ENCODE measurements at places on chromosomes 11 and 22.

- no peak for DNase-seq
Observed at GRCh38 chr22:31133911-31134310, 6.4 kb downstream of the PLA2G3 start.

GRCh38 chr22:44702479-44703198 lies 635 bp downstream of the PRR5 start:
- no peak for DNase-seq

DNA sequence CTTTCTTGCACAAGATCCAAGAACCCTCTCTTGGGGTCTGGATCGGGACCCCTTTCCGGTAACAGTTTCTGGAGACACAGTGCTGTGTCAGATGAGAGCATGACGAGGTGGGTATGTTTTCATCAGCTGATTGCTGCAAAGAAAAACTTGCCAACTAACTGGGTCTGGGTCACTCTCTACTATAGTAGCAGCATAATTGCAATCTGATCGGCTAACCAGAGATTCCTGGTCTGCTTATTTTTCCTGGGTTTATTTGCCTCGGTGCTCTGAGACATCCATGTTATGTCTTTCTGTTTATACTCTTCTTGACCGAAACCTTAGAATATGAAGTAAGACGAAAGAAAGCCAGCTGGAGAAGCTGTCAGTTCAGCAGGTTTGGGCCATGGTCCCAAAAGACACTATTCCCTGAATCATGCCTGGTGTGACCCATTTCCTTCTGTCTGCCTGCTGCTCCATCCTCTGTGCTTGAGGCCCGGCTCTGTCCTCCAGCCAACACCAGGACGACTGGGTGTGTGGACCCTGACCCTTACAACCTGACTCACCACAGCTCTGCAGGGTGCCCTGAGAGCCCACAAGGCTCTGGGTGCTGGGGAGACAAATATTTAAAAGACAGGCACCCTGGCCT lies 24.1 kb upstream of the CLMP start:
- DNase-seq, result no peak

DNA sequence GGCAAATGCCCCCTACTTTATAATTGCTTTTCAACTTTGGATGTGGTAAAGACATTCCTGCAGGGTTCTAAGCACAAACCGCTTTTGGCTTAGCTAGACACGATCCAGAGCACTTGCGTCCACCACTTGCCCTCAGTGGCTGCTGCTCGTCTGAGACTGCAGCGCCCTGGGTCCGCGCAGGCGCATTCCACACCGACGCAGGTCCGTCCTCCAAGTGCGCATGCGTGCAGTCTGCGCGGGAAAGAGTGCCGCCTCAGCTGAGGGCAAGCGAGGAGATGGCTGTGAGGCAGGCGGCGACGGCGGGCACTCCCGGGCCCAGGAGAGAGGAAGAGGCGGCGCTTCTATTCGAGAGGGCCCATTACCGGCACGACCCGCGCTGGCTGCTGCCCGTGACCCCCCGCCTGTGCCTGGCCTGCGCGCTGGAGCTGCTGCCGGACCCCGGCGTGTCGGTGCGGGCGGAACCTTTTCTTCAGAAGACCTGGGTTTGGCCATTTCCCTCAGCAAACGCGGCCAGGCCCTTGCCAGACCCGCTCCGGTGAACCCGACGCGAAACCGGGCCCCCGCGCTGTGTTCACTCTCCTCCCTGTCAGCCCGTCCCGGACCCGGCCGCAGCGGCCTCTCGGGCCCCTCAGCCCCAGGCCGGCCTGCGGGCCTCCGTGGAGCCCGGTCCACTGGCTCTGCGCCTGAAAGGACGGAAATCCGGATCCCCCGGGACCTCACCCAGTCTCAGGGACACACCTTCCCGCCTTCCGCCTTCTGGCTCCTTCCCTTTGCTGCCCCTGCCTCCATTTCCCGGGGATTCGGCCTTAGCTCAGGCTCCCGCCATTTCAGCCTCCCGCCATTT lies at the start of gene MEI1:
Gene MEI1, plus strand, starts transcription at position 240 of the 844 bp plus-strand sequence. Its CDS starts 36 bp downstream, at position 276.
- DNase-seq, result no peak

DNA sequence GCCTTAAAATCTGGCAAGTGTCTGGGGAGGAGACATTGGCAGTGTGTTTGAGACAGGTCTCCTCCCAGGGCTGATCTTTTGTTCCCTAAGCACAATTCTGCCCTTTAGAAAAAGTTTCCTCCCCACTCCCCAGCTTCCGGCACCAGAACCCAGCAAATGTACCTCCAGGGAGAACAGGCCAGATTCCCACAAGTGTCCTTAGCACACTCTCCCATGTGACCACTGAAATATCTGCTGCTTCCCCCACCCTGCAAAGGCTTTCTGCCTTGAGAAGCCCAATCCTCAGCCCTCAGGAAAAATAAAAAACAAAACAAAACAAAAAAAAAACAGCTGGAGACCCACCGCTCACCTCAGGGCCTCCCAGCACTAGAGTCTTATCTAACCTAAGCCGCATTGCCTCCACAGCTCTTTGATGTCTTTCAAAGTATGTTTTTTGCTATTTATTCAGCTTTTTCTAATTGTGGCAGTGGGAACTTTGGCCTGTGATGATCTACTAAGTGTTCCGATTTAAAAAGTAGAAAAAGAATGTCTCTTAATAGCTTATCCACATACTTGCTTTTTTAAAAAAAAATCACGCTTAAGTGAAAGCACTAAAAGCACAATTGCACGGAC lies 29.0 kb upstream of the FBLN1 start:
- no peak for DNase-seq

GRCh38 chr11:16895306-16895705 lies 118.9 kb downstream of the PLEKHA7 start:
- DNase-seq, result no peak

- peak; percentile 45 for DNase-seq
Observed at GRCh38 chr11:38274031-38274430, 1676.0 kb upstream of the RAG2 start.

- DNase-seq, result no peak
Observed at GRCh38 chr11:86116386-86116726, 47.5 kb upstream of the PICALM start.

DNA sequence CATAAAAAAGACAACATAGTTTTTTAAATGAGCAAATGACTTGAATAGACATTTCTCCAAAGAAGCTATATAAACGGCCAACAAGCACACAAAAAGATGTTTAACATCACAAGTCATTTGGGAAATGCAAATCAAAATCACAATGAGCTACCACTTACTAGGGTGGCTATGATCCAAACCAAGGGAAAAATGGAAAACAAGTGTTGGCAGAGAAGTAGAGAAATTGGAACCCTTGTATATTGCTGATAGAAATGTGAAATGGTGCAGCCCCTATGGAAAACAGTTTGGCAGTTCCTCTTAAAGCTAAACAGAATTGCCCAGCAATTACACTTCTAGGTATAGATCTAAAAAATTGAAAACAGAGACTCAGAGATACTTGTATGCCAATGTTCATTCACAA lies 29.0 kb downstream of the PAMR1 start:
- DNase-seq, result no peak

- DNase-seq, result no peak
Observed at GRCh38 chr11:78202733-78203167, 14.0 kb downstream of the USP35 start.

GRCh38 chr11:63837739-63838138 lies 1.2 kb upstream of the MARK2 start:
- no peak for DNase-seq

DNA sequence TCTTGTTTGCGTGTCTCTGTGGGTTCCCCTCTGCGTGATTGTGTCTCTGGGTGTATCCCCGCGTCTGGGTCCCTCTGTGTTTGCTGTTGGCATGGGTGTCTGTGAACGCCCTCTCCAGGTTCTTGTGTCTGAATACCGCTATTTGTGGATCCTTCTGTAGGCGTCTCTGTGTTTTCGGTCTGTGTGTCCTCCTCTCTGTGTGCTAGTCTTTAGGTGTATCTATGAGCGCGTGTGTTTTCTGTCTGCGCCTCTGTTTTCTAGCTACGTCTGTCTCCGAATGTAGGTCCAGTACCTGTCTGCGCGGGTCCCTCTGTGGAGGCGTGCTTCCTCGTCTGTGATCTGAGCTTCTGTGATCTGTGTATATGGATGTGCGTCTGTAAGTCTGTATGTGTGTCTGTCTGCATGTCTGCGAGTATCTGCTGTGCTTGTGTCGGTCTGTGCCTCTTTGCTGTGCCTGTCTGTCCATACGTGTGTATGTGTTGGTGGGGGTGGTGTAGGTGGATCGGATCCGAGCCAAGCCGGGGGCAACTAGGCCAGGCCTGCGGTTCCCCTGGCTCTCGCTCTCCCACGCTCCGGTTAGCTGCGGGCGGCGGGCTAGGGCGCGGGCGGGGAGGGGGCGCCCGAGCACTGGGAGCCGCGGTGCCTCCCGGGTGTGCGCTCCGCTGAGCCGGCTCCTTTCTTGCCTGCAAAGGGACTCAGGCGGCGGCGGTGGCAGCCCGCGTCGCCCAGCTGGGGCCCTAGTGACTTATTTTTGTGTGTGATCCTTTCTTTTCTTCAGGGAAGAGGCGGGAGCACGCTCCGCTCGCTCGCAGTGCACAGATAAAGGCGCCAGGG lies 105.3 kb upstream of the E2F8 start:
- no peak for DNase-seq

- no peak for DNase-seq
Observed at GRCh38 chr11:130403271-130403804, 25.1 kb downstream of the ADAMTS8 start.

DNA sequence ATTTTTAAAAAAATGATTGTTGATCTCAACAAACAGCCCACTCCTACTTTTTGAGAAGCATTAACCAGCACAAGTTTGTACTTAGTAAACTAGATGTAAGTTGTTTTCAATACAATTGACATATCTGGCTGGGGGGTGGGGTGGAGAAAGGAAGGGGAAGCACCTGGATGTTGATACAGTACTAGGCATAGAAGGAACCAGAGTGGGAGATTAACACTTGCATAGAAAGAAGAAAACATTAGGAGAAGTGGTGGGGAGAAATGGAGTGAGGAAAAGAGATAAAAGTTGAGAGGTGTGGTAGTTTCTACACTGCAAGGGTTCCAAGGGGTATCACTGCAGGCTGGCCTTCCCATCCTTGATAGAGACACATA lies 10.6 kb upstream of the GAB2 start:
- no peak for DNase-seq

- no peak for DNase-seq
Observed at GRCh38 chr22:38203090-38203810, 1.5 kb downstream of the MAFF start.

GRCh38 chr11:103397369-103397768 lies 288.1 kb downstream of the DYNC2H1 start:
- no peak for DNase-seq

GRCh38 chr22:27514601-27515523 lies 286.7 kb downstream of the MN1 start:
- no peak for DNase-seq

DNA sequence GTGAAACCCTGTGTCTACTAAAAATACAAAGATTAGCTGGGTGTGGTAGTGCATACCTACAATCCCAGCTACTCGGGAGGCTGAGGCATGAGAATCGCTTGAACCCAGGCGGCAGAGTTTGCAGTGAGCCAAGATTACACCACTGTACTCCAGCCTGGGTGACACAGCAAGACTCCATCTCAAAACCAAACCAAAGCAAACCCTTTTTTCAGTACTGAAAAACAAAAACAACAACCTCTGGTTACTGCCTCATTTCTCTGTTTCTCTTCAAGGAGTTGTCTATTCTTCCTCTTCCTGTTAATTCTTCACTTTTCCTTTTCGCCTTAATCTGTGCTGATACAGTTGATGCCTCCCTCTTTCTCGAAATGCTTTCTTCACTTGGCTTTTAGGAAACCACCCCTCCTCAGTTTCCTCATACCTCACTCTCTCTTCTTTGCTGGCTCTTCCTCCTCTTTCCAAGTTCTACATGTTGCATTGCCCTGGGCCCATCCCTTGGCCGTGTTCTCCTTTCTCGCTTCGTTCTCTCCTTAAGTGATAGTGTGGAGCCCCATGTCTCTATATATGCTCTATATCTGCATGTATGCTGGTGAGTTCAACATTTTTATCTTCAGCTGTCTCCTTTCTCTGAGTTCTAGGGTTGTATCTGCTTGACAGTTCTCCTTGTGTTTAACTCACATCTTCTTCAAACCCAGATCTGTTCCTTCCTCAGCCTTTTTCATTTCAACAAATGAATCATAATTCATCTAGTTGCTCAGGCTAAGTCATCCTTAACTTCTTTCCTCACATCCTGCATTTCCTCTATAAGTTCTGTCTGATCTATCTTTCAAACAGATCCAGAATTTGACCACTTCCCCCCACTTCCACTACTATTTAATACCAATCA lies 37.1 kb downstream of the NUCB2 start:
- DNase-seq, result no peak

DNA sequence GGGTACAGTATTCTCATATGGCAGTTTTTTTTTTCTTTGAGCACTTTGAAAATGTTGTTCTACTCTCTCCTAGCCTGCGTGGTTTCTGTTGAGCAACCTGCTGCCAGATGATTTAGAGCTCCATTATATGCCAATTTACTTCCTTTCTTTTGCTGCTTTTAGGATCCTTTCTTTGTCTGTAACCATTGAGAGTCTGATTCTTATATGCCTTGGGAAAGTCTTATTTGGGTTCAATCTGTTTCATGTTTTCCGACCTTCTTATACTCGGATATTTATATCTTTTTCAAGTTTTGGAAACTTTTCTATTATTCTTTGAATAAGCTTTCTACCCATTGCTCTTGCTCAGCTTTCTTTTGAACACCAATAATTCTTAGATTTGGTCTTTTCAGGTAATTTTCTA lies 138.1 kb upstream of the RAG2 start:
- DNase-seq, result no peak

GRCh38 chr11:44555031-44555800 lies 10.2 kb upstream of the CD82 start:
- no peak for DNase-seq

GRCh38 chr22:23837911-23838680 lies 710 bp downstream of the DERL3 start:
- DNase-seq, result no peak

- no peak for DNase-seq
Observed at GRCh38 chr11:1017269-1018005, 19.1 kb downstream of the MUC6 start.

DNA sequence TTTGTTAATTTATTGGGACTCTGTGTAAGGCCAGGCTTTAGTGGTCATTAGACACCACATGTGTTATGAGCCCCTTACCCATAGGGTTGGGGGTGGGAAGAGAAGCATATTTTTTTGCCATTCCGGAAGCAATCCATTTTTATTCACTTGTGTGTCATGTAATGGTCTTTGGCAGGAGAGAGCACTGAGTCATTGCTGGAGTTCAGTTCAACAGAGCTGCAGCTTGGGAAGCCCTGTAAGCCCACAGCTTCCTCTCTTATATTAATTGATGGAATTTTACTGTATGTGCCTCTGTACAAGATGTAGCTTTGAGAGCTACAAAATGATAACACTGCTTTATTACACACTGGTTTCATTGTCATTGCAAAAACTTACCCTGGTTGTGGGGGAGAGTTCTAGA lies 177.3 kb upstream of the SORL1-AS1 start:
- DNase-seq, result peak; percentile 14

- no peak for DNase-seq
Observed at GRCh38 chr11:132101881-132102280, 731.5 kb downstream of the NTM start.

GRCh38 chr11:45484326-45484883 lies 181.0 kb downstream of the CHST1 start:
- no peak for DNase-seq
